Stimulated activated CD8-positive, alpha-beta memory T cell treated with anti-CD3 and anti-CD28 coated beads, Interleukin-12 subunit alpha, Interleukin-12 subunit beta, amount 100 ng/mL, for 1 hour (primary cell): ENCODE measurements at places on chromosomes 4 and X.

DNA sequence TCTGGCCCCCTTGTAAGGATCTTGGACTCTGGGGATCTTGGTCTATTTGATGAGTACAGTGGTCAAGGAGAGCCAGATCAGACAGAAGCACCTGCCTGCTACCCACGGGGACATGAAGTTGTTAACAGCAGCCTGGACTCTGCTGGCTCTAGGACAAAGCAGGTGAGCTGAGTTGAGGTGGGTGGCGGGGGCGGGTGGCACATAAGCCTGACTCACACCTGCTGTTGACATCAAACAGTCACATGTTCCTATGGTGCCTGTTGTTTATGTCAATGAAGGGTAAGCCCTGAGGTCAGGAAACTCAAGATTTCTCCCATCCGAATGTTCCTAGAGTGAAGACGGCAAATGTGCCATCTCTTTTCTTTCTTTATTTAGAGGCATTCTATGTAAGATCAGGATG is 50.1 kb upstream of the CLNK start:
- no peak for DNase-seq

- DNase-seq, result no peak
Measured at GRCh38 chr4:137067735-137068134, 464.6 kb downstream of the PCDH18 start.

DNA sequence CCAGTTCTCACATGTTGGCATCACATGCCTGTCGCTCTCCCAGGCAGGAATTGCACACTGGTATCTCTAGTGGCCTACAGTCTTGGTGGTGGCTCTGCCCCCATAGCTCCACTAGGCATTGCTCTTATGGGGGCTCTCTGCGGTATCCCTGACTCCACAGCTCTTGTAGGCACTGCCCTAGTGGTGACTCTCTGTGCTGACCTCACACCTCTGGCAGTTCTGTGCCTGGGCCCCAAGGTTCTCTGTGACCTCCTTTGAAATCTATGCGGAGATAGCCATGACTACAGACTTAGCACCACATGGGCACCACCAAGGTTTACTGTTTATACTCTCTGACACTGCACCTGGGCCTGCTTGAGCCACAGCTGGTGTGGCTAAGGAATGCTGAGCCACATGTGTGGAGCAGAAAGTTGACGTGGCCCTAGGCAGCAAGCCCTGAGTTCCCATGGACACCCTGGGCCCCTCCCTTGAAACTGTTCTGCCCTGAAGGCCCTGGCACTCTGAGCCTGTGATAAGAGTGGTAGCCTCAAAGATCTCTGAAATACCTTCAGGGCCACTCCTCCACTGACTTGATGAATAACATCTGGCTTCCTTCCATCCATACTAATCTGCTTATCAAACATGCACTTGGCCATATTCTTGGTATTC is 8.0 kb downstream of the SLC9B1 start:
- DNase-seq, result no peak

- DNase-seq, result no peak
Measured at GRCh38 chr4:26342328-26343037, 21.7 kb downstream of the RBPJ start.

DNA sequence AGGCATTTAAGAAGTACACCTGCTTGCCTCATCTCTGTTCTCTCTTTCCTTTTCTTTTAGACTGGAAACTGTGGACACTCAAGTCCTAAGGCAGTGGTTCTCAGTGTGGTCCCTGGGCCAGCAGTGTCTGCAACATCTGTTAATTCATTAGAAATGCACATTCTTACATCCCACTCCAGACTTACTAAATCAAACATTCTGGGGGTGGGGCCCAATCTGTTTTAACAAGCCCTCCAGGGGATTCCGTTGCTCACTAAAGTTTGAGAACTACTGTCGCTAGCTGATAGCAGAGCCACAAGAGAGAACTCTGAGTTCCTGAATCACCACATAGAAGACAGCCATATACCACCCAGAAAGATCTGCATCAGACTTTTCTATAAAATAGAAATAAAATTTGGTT is 430.6 kb downstream of the BCOR start:
- DNase-seq, result no peak

- no peak for DNase-seq
Measured at GRCh38 chr4:118345813-118346212, 7.0 kb downstream of the PRSS12 start.

GRCh38 chr4:6017800-6018199 is 431 bp downstream of the C4orf50 start:
- no peak for DNase-seq

DNA sequence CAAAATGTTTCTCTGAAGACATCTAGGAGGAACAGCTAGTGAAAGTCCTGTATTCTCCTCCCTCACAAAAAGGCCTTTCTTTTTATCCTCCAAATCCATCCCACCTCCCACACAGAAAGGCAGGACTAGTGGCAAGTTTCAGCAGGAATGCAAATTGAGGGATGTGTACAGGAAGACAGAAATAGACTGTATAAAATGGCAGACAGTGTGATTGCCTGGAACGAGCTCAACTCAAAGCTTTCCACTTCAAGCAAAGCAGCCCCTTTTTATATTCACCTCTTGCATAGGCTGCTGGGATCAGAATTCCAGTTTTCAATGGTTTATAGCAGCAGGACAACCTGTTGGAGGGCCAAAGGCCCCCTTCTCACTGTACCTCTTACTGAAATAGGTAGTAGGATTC is 57.5 kb downstream of the DCX start:
- no peak for DNase-seq

- no peak for DNase-seq
Measured at GRCh38 chrX:132094164-132094563, 33.7 kb downstream of the FRMD7 start.

GRCh38 chr4:151564321-151564720 is 155.3 kb downstream of the FHIP1A start:
- no peak for DNase-seq

DNA sequence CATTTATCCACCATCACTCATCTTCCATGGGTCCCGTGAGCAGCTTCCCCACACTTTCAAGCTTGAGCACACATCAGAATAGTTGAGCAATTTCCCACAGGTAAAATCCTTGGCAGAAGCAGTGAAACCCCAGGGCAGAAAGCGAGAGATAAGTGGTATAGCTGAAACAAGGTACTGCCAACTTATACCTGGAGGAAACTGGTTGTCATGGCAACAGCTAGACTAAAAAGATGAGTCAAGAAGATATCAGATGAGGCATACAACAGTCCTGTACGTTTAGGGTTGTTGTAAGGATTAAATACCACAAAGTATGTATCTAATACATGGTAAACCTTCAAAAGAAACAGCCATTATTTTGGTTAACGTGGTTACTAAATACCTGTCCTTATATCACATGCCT is 66.9 kb upstream of the PHOX2B start:
- no peak for DNase-seq

- DNase-seq, result no peak
Measured at GRCh38 chr4:41471126-41472071, 66.6 kb upstream of the LIMCH1 start.

GRCh38 chr4:86938771-86939520 is 4.1 kb downstream of the AFF1 start:
- no peak for DNase-seq

DNA sequence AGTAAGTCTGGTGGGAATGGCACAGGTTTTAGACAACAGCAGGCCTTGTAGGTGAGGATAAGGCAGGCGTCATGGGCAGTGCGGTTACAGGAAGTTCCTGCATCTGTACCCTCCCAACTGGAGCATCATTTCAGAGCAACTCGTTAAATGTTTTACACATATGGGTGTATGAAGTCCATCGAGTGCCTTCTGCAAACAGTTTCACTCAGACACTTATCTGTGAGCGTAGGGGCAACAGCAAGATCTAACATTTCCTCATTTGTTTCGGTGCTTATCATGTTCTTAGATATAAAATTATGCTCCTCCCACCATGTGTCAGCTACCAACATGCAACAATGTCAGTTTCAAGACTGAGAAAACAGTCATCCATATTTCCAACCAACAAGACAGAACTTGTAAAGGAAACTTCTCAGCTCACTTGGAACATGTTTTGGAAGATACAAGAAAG is 69.9 kb downstream of the ELOVL6 start:
- no peak for DNase-seq
